A673 (cell line): ENCODE measurements at places on chromosomes 5 and 9.

DNA sequence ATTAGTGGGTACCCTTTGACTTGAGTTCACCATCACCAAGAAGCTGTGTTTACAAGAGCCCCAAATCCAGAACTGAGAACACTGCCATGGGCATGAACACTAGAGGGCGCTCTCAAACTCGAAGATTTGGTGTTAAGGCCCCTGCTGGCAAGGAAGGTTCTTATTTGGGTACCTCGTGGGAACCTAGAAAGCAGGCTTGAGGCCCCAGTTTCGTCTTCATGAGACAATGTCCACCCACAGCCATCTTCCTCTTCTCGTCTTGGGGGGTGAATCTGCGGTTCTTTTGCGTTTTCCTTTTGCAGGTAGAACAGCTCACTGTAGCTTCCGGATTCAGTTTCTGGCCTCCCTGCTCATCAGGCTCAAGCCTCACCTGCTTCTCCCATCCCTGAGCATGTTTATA is 184.0 kb downstream of the SEMA5A start:
- H3K4me1 ChIP-seq = no peaks in the 10 kb centered on the region
- H3K27ac ChIP-seq = no peak overlapping the region
- H3K36me3 ChIP-seq = no peaks in the 10 kb centered on the region
- H3K27me3 ChIP-seq = no peaks in the 10 kb centered on the region
- peak; percentile 65 for DNase-seq
- H3K4me3 ChIP-seq = no peak overlapping the region

DNA sequence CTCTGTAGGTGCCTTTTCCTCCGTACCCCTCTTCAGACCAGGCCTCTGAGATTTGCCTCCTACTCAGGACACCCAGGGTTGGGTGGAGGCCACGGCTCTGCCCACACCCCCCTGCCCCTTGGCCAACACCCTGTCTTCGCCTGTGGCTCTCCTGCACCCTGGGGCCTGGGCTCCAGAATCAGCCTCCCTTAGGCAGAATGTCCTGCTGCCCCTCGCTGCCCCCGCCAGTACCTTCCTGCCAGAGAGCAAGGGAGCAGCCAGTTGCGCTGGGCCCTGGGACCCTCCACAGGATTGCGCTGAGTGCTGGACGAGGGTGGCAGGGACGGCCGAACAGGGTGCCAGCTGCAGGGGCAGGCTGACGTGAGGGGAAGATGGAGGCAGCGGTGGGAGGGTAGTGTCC is 53.5 kb downstream of the COL5A1 start:
- H3K4me3 ChIP-seq = no peak overlapping the region
- H3K36me3 ChIP-seq = no peaks in the 10 kb centered on the region
- DNase-seq = no peak
- H3K27me3 ChIP-seq = no peaks in the 10 kb centered on the region

DNA sequence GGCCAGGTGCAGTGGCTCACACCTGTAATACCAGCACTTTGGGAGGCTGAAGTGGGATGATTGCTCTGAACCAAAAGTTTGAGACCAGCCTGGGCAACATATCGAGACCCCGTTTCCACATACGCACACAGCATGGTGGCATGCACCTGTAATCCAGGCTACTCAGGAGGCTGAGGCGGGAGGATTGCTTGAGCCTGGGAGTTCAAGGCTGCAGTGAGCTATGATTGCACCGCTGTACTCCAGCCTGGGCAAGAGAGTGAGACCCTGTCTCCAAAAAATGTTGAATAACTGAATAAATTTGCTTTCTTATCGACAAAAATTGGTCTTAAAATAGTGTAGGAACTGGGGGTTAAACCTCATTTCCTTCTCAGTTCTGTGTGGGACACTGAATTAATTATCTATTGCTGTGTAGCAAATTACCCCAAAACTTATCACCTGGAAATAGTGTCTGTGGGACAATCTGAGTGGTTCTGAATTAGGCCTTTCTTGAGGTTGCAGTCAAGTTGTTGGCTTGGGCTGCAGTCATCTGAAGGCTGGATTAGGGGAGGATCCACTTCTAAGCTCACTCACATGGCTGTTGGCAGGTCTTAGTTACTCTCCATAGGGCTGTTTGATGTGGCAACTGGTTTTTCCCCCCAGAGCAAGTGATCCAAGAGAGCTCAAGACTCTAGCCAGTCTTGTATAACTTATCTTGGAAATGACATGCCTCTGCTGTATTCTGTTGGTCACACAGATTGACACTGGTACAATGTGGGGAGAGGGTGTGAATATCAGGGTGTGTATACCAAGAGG is 2.0 kb downstream of the SNX30 start:
- H3K4me3 ChIP-seq = no peak overlapping the region
- no peaks in the 10 kb centered on the region for H3K36me3 ChIP-seq
- H3K27me3 ChIP-seq = no peaks in the 10 kb centered on the region
- DNase-seq = no peak
- no peak overlapping the region for H3K27ac ChIP-seq

GRCh38 chr9:69760278-69760610 is 433 bp upstream of the PTAR1 start:
- no peaks in the 10 kb centered on the region for H3K36me3 ChIP-seq
- H3K4me1 ChIP-seq = peaks cover 12% of the 10 kb centered on the region
- peak overlapping the region; percentile 63 for H3K4me3 ChIP-seq
- no peak for DNase-seq

DNA sequence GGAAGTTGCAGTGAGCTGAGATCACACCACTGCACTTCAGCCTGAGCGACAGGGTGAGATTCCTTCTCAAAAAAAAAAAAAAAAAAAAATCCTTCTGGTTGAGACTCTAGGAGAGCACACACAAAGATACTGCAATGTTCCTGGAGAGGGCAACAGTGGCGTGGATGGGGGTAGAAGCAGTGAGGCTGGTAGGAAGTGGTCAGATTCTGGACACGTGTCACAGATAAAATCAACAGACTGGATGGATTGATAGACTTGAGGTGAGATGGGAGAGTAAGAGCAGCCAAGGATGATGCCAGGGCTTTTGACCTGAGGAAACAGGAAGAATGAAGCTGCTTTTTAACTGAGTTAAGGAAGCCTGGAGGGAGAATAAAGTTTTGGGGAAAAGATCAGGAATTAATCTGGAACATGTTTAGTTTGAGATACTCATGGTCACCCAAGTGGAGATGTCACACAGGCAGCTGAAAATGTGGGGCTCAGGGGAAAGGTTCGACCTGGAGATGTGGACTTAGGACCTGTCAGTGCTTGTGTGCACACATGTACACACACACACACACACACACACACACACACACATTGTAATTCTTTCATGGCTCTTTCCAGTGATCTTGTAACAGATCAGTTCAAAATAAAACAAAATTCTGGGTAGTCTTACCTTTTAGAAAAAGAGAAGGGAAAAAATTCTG is 88.1 kb downstream of the FANCC start:
- no peaks in the 10 kb centered on the region for H3K4me1 ChIP-seq
- no peak for DNase-seq
- H3K27ac ChIP-seq = no peak overlapping the region

- DNase-seq = peak; percentile 0
- H3K4me1 ChIP-seq = no peaks in the 10 kb centered on the region
- no peaks in the 10 kb centered on the region for H3K27me3 ChIP-seq
- no peak overlapping the region for H3K4me3 ChIP-seq
- H3K36me3 ChIP-seq = no peaks in the 10 kb centered on the region
- H3K27ac ChIP-seq = no peak overlapping the region
Measured at GRCh38 chr9:26789959-26790358, 102.6 kb downstream of the CAAP1 start.

GRCh38 chr9:36922548-36922947 is 111.5 kb downstream of the PAX5 start:
- no peak overlapping the region for H3K4me3 ChIP-seq
- H3K27me3 ChIP-seq = no peaks in the 10 kb centered on the region

DNA sequence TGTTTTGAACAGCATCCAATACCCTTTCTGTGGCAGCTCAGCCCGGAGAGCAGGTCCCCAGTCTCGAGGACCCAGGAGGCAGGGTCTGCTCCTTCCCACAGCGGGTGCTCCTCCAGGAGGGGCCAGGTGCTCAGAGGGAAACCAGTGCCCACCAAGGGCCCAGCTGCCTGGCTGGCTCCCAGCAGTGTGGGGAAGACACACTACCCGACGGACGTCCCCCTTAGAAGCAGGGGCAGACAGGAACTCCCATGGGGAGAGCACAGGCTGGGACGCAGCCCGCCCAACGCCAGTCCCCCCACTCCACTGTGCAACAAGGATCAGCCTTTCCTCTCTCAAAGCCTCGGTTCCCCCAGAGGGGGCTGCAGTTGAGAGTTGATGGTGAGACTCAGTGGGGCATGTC is 57.6 kb downstream of the ADAMTS2 start:
- H3K27me3 ChIP-seq = no peaks in the 10 kb centered on the region
- no peak for DNase-seq

DNA sequence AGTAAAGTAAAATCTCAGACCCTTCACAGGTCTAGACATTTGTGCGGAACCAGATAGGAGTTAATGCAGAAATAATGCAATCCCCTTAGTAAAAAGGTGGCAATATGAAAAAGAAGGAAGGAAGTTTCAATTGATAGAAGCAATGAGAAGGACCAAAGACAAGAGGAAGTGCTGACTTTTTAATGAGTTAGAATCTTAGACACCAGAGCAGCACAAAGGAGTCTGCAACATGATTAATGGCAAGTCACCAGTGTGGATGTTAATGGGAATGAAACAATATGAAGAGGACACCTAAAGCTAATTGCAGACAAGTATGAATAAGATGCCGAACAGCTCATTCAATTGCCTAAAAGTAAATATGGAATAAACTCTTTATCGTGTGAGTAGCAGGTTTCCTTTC is 50.9 kb downstream of the MEGF9 start:
- no peaks in the 10 kb centered on the region for H3K27me3 ChIP-seq
- no peak overlapping the region for H3K27ac ChIP-seq
- no peaks in the 10 kb centered on the region for H3K36me3 ChIP-seq
- peaks cover 41% of the 10 kb centered on the region for H3K4me1 ChIP-seq
- H3K4me3 ChIP-seq = no peak overlapping the region

- DNase-seq = no peak
- no peaks in the 10 kb centered on the region for H3K4me1 ChIP-seq
- H3K4me3 ChIP-seq = no peak overlapping the region
- no peaks in the 10 kb centered on the region for H3K36me3 ChIP-seq
- peaks cover 32% of the 10 kb centered on the region for H3K27me3 ChIP-seq
- H3K27ac ChIP-seq = no peak overlapping the region
Measured at GRCh38 chr9:101477736-101478135, 42.2 kb upstream of the ALDOB start.

DNA sequence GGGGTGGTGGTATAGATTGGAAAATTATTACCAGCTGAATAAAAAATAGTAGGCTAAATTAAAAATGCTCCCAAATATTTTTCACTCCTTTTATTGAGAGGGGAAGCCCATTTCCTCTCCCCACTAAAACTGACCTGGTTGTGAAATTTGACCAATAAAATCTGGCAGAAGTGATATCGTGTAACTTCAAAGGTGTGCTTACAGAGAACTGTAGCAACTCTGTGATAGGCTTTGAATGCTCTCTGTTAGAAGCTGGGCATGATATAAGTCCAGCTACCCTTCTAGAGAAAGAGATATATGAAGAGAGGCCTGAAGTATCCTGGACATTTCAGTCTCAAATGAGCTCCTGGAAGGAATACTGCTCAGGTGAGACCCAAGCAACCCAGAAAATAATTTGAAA is 10.2 kb upstream of the RFK start:
- no peak overlapping the region for H3K4me3 ChIP-seq
- no peaks in the 10 kb centered on the region for H3K27me3 ChIP-seq
- no peaks in the 10 kb centered on the region for H3K4me1 ChIP-seq
- no peak overlapping the region for H3K27ac ChIP-seq
- no peak for DNase-seq
- H3K36me3 ChIP-seq = no peaks in the 10 kb centered on the region

- DNase-seq = no peak
- no peaks in the 10 kb centered on the region for H3K4me1 ChIP-seq
- no peak overlapping the region for H3K4me3 ChIP-seq
- no peaks in the 10 kb centered on the region for H3K27me3 ChIP-seq
- no peak overlapping the region for H3K27ac ChIP-seq
Measured at GRCh38 chr5:180137401-180138213, 66.0 kb upstream of the RNF130 start.

- H3K4me3 ChIP-seq = no peak overlapping the region
- H3K4me1 ChIP-seq = no peaks in the 10 kb centered on the region
- peak; percentile 55 for DNase-seq
- H3K36me3 ChIP-seq = no peaks in the 10 kb centered on the region
- no peak overlapping the region for H3K27ac ChIP-seq
- H3K27me3 ChIP-seq = no peaks in the 10 kb centered on the region
Measured at GRCh38 chr9:73219985-73220626, 68.4 kb downstream of the ANXA1 start.

GRCh38 chr9:136670576-136671253 is 8.0 kb downstream of the EGFL7 start:
- peaks cover 32% of the 10 kb centered on the region for H3K4me1 ChIP-seq
- no peaks in the 10 kb centered on the region for H3K27me3 ChIP-seq

- H3K36me3 ChIP-seq = no peaks in the 10 kb centered on the region
- no peaks in the 10 kb centered on the region for H3K4me1 ChIP-seq
- no peak for DNase-seq
Measured at GRCh38 chr9:104617418-104617817, 586 bp downstream of the OR13C9 start.
